ENCODE measurements at places on chromosomes 4 and X. TPM values are rescaled to one million over a fixed set of nuclear protein-coding genes. Genes with fewer than 3 reads are reported as not detected.

Gene LAMTOR3
- 25.0 TPM for total RNA-seq

Gene PCSK1N
- total RNA-seq = 9.1 TPM

GRCh38 chr4:174222266-174222872 is 61.1 kb downstream of the FBXO8 start:
- peaks cover 25% of the 10 kb centered on the region for H3K27me3 ChIP-seq
- H3K4me1 ChIP-seq = peaks cover 12% of the 10 kb centered on the region
- H3K36me3 ChIP-seq = no peaks in the 10 kb centered on the region
- no peak for DNase-seq

Gene CT45A10
- total RNA-seq = not detected

Gene IGSF1
- not detected for total RNA-seq

Gene CPLX1
- 0.93 TPM for total RNA-seq

Gene NCBP2L
- not detected for total RNA-seq

GRCh38 chr4:77821775-77822174 is 2.6 kb upstream of the CNOT6L start:
- H3K36me3 ChIP-seq = no peaks in the 10 kb centered on the region
- H3K4me3 ChIP-seq = no peak overlapping the region
- peak; percentile 46 for DNase-seq
- H3K27me3 ChIP-seq = no peaks in the 10 kb centered on the region

DNA sequence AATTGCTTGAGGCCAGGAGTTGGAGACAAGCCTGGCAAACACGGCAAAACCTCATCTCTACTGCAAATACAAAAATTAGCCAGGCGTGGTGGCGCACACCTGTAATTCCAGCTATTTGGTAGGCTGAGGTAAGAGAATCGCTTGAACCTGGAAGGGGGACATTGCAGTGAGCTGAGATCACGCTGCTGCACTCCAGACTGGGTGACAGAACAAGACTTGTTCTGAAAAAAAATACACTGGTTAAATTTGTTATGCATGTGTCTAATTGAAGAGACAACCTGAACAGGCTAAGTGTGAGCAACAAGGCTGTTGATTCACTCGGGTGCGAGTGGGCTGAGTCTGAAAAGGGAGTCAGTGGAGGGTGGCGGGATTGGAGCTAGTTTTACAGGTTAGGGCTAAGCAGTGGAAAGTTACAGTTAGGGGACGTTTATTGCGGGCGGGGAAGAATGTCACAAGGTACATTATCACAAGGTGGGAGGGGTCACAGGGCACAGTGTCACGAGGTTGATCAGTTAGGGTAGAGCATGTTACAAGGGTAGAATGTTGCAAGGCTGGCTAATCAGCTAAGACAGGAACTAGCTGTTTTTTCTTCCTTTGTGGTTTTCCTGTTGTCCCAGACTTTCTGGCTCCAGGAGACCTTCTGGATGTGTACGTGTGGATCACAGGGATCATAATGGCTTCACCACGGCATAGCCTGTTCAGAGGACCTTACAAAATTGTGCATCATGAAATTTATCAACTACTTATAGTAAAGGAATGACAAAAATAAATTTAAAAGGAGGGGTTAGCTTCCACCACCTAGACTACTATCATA is 115.8 kb downstream of the NAA11 start:
- no peak for DNase-seq
- no peaks in the 10 kb centered on the region for H3K4me1 ChIP-seq
- H3K36me3 ChIP-seq = no peaks in the 10 kb centered on the region
- H3K27me3 ChIP-seq = no peaks in the 10 kb centered on the region
- H3K4me3 ChIP-seq = no peak overlapping the region

DNA sequence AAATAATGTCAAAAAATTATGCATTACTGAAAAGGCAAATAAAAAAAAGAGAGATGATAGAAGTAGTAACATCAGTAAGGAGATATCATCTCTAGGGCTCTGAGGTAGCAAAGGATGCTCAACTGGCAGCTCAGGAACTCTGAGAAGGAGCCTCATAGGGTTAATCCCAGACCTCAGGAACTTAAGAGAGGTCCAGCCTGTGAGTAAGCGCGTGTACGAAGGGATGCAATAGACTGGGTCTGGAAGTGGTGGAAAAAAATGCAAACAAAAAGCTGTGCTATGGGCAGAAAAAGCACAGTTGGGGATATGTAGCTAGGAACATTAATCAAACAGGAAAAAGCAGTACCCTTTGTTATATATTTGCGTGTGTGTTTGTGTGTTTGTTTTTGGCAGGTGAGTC is 282.0 kb downstream of the GALNTL6 start:
- H3K27ac ChIP-seq = no peak overlapping the region
- no peaks in the 10 kb centered on the region for H3K4me1 ChIP-seq
- no peak overlapping the region for H3K4me3 ChIP-seq

Gene CT55
- total RNA-seq = not detected

DNA sequence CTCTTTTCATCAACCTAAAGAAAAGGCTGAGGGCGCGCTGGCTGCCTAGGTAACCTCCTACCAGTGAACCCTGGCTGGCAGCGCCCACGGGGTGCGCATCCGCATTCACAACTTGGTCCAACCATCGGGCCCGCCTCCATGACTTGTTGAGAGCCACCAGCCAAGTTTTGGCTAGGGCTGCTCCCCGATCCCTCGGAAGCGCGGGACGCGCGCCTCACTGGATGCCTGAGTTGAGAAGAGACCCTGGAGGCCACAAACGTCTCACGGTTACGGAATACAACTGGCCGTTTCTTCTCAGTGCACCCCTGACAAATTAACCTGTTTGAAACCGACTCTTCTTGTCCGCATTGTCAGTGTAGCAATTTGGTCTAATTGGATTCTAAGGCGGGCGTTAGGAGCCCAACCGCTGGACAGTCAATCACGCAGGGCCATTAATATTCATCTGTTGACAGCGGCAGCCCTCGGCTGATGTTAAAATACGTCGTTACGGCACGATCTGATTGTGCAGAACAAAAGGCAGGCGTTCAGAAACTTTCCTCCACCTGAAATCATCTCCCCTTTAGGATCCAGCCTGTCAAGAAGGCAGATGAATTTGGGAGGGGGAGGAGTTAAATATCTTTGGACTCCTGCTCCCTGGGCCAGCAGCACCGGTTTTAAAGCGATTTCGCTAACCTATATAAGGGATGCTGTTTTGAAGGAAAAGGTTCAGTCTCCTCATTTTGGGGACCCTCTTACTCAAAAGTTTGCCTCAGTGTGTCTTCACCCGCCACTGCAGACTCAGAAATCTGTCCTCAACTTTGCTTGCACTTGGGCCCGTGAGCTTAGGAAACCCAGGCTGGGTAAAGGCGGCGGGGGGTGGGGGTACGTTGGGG is 1.2 kb downstream of the GPC3 start:
- H3K4me1 ChIP-seq = no peaks in the 10 kb centered on the region
- no peak overlapping the region for H3K27ac ChIP-seq
- H3K27me3 ChIP-seq = peaks cover 28% of the 10 kb centered on the region
- no peaks in the 10 kb centered on the region for H3K36me3 ChIP-seq
- H3K4me3 ChIP-seq = peak overlapping the region; percentile 60

DNA sequence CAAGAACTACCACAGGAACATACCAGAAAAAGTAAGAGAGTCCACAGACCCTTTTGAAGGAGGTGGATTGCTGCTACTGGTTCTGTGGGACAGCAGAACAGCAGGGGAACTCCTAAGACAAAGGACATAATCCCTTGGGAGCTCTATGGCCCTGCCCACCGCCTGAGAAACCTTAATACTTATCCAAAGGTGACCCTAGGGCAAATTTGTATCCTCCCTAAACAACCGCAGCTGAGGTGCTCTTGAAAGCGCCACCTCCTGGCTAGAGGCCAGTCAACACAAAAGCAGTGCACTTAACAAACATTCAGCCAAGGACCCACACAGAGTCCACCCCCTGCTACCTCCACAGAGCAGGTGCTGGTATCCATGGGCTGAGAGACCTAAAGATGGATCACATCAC is 136.8 kb downstream of the ADAM29 start:
- no peaks in the 10 kb centered on the region for H3K27me3 ChIP-seq
- no peak overlapping the region for H3K4me3 ChIP-seq

Gene CT45A1
- not detected for total RNA-seq

Gene RAI2
- 2.3 TPM for total RNA-seq
